Stomach (tissue), 19 donors: ENCODE measurements at places on chromosomes 2 and 18. TPM values are rescaled to one million over a fixed set of nuclear protein-coding genes. Genes with fewer than 3 reads are reported as not detected.

The SFXN5 gene
- total RNA-seq, result 17.0 TPM

The FN1 gene
- 215 TPM for total RNA-seq

The CCDC85A gene
- 3.8 TPM for total RNA-seq

The CTAGE1 gene
- total RNA-seq, result not detected

The HRH4 gene
- total RNA-seq, result not detected

The NDUFS1 gene
- 9.8 TPM for total RNA-seq

DNA sequence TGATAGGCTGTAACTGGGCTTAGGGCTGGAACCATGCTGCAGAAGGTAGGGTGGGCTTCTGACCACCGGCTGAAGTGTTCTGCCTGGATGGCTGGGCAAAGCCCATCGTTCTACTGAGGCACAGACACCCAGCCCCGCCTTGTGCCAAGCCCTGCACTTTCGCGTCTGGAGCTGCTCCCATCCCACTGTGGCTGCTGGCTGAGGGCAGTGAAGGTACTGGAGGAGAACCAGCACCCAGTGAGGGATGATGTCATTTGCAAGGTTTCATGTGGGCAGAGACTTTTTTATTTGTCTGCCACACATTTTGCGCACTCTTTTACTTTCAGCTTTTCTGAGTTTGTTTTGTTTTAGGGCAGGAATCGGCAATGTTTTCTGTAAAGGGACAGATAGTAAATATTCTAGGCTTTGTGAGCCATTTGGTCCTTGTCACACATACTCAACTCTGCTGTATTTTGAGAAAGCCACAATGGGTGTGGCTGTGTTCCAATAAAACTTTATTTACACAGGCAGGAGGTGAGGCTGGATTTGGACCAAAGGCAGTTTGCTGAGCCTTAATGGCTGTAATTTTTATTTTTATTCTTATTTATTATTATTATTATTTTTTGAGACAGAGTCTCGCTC is 85.6 kb downstream of the ASB1 start:
- H3K27ac ChIP-seq, result no peak overlapping the region
- H3K27me3 ChIP-seq, result peaks cover 24% of the 10 kb centered on the region
- no peak for DNase-seq
- no peaks in the 10 kb centered on the region for H3K4me1 ChIP-seq

- H3K4me1 ChIP-seq, result no peaks in the 10 kb centered on the region
- H3K27ac ChIP-seq, result no peak overlapping the region
- no peaks in the 10 kb centered on the region for H3K27me3 ChIP-seq
- H3K36me3 ChIP-seq, result no peaks in the 10 kb centered on the region
- peak; percentile 79 for DNase-seq
These were observed 256.3 kb upstream of the PKDCC start for GRCh38 chr2:41791523-41791922.

DNA sequence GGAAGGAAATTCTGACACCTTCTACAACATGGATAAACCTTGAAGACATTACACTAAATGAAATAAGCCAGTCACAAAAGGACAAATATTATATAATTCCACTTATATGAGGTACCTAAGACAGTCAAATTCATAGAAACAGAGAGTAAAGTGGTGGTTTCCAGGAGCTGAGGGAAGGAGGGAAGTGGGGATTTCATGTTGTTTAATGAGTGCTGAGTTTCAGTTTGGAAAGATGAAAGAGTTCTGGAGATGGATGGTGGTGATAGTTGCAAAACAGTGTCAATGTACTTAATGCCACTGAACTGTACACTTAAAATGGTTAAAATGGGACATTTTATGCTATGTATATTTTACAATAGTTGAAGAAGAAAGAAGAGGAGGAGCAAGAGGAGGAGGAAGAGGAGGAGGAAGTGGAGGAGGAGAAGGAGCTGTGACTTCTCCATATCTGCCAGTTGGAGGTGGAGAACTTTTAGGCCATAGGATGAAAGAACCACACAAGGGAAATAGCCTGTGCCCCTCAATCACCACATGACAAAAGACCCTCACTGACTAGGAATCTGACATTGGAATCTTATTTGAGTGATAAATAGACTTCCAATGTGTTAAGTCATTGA is 55.3 kb upstream of the LGALSL start:
- H3K36me3 ChIP-seq, result no peaks in the 10 kb centered on the region
- no peaks in the 10 kb centered on the region for H3K27me3 ChIP-seq
- H3K27ac ChIP-seq, result no peak overlapping the region
- H3K4me3 ChIP-seq, result no peak overlapping the region
- DNase-seq, result no peak
- peaks cover 13% of the 10 kb centered on the region for H3K4me1 ChIP-seq

DNA sequence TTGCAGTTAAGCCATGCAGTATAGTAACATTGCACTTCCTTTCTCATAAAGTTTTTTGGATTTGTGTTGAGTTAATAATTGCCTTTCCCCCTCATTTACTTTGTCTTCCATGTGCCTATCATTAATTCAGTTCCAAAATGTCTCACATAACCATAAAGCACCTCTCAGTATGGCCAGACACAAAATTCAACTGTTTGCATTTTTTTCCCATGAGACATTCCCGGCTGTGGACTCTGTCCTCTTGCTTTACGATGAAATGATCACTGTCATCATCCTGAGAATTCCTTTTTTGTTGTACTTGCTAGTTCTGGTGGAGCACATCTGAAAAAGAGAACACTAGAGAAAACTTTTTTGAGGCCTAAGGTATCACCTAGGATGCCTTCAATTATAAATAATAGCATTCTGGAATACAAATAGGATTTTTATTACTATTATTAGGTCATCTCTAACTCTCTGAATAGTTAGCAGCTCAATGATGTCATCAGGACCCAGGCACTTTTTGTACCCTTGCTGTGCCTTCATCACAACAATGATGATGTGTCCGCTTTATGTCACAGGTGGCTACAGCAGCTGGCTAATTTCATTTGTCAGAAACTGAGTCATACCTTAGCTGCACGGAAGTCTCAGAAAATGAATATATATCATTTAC is 8.5 kb upstream of the ATP8B1 start:
- no peak for DNase-seq
- H3K27me3 ChIP-seq, result no peaks in the 10 kb centered on the region
- H3K36me3 ChIP-seq, result no peaks in the 10 kb centered on the region
- no peak overlapping the region for H3K4me3 ChIP-seq
- H3K4me1 ChIP-seq, result peaks cover 19% of the 10 kb centered on the region

- H3K36me3 ChIP-seq, result no peaks in the 10 kb centered on the region
- H3K27ac ChIP-seq, result no peak overlapping the region
- H3K4me3 ChIP-seq, result no peak overlapping the region
These were observed 242.6 kb upstream of the RBBP8 start for GRCh38 chr18:22690556-22690955.

- H3K4me3 ChIP-seq, result no peak overlapping the region
- peaks cover 35% of the 10 kb centered on the region for H3K4me1 ChIP-seq
- H3K27me3 ChIP-seq, result no peaks in the 10 kb centered on the region
- H3K36me3 ChIP-seq, result no peaks in the 10 kb centered on the region
- DNase-seq, result peak; percentile 93
- peak overlapping the region; percentile 87 for H3K27ac ChIP-seq
These were observed 213.0 kb upstream of the HAAO start for GRCh38 chr2:43005245-43005974.

DNA sequence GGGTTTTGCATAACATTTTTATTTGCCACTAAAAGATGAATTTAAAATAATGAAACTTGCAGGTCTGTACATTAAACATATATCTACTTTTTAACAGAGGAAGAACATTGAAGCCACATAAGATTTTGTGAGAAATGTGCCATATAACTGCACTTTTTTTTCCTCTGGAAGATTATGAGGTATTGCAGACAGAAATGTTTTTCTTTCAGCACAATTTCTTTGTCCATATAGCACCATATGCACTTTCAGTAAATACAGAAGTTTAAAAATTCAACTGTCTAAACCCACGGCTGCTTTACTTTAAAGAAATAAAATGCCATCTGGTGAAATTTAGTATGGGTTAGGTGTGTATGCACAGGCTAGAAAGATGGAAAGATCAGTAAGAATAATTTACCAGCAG is 470 bp upstream of the FAP start:
- no peak for DNase-seq
- no peaks in the 10 kb centered on the region for H3K27me3 ChIP-seq
- no peak overlapping the region for H3K4me3 ChIP-seq
- H3K4me1 ChIP-seq, result peaks cover 23% of the 10 kb centered on the region
- no peaks in the 10 kb centered on the region for H3K36me3 ChIP-seq

DNA sequence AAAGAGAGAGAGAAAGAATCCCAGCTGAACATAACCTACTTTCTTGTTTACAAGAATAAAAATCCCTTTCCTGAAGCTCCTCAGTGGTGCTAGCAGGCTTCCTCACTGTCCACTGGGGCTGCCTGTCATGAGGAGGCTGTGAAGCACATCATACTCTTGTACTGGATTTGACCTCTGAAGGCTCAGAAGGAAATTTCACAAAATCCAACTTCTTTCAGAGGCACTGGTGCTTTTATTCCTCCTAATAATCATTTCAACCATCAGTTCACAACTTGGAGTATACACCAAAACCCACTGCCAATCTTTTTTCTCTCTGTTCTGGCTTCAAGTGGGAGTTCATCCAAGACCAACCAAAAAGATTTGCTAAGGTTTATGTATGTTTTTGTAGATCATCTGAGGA is 48.5 kb downstream of the TMX3 start:
- no peaks in the 10 kb centered on the region for H3K4me1 ChIP-seq
- H3K27me3 ChIP-seq, result no peaks in the 10 kb centered on the region
- H3K36me3 ChIP-seq, result no peaks in the 10 kb centered on the region
- H3K27ac ChIP-seq, result no peak overlapping the region

- no peak for DNase-seq
- H3K4me1 ChIP-seq, result peaks cover 17% of the 10 kb centered on the region
- no peak overlapping the region for H3K4me3 ChIP-seq
These were observed 160.2 kb downstream of the GALNT14 start for GRCh38 chr2:30978044-30978443.
